GOT3 (cell line): ENCODE measurements at places on chromosomes 2 and 18.

DNA sequence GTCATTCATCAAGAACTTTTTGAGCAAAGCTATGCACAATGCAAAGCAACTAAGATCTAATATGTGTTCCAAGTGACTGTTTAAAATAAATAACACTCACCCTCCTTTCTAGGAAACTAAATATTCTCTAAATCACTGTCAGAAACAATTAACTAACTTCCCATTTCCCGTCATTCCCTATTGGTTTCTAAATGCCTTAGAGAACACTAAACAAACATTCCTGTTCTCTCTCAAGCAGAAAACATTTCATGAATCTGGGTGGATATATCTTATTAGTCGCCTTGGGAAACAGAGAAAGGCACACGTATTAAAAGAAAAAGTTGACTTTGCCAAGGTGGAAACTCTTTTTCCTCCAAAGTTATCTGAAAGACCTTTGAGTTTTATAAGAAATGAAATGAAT is 735.2 kb downstream of the MBD2 start:
- no peak for DNase-seq

GRCh38 chr2:191789796-191790195 is 57.1 kb downstream of the CAVIN2 start:
- DNase-seq: no peak

DNA sequence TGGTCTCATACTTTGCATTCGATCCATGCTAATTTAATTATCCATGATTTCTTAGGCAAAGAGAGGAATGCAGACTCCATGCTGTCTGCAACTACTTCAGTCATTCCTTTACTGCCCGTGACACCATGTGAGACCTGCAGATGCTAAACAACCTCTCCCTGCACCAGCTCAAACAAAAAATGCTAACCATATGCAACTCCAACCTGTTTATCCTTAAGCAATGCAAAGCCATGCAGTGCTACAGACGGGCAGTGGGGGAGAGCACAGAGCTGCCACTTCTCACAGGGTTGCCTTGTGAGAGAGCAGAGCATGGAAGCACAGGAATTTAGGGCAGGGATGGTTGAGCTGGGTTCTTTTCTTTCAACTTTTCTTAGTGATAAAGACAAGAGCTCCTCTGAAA is 74.9 kb upstream of the KLHL14 start:
- no peak for DNase-seq

DNA sequence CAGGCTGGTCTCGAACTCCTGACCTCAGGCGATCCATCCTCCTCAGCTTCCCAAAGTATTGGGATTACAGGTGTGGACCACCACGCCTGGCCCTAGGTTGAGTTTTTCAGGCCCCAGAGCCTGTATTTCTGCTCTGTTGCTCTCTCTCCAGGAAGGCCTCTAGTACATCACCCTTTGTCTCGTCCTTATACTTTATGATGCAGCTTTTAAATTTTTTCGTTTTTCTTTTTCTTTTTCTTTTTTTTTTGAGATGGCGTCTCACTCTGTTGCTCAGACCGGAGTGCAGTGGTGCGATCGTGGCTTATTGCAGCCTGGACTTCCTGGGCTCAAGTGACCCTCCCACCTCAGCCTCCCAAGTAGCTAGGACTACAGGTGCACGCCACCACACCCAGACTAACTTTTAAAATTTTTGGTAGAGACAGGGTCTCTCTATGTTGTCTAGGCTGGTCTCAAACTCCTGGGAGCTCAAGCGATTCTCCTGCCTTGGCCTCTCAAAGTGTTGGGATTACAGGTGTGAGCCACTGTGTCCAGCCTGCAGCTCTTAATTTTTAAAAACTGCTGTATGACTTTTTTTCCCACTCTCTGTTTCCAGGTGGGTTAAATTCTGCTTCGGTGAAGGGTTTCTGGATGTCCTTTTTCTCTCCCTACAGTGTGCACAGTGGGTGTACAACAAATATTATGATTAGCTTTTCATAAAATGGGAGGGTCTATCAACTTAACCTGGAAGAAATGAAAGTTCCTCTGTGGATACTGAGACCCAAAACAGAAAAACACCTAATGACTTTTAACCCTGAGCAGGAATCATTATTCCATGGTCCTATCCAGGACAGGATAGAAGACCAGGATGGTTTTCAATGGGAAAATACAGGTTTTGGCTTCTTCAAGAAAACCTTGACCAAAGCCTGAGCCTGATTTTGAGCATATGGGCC is 47.9 kb downstream of the DDX1 start:
- DNase-seq: no peak

- no peak for DNase-seq
Measured at GRCh38 chr18:371609-371982, 103.7 kb upstream of the THOC1 start.

DNA sequence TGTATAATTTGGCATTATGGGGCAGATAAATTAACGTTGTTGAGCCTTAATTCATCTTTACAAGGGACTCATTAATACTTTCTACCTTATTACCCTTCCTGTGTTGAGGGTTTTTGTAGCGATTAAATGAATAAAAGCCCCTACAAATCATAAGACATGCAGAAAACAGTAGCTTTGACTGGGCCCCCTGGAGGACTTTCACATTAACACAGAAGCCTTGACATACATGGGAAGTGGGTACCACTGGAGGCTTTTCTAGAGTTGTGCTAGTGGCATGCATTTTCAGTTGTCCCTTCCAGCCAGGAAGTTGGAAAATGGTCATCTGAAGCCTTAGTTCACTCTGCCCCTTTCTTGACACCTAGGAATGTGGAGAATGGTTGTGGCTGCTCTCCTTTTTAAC is 30.2 kb downstream of the MTA3 start:
- no peak for DNase-seq

DNA sequence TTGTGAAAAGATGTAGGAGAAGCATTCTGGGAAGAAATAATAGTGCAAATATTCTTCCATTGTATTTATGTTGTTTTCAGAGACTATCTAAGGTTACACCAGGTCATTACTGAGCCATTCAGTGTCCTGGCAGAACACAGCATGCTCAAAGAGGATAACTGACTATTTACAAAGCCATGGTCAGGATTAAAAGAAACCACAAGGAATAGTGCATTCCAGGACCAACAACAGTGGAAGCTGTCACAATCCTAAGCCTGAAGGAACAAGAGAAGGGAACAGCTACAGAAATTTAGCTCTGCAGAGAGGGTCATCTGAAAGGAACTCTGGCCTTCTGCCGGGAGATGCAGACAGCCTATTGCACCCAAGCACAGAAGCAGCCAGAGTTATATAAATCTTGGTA is 116.7 kb downstream of the DSC3 start:
- DNase-seq: no peak

DNA sequence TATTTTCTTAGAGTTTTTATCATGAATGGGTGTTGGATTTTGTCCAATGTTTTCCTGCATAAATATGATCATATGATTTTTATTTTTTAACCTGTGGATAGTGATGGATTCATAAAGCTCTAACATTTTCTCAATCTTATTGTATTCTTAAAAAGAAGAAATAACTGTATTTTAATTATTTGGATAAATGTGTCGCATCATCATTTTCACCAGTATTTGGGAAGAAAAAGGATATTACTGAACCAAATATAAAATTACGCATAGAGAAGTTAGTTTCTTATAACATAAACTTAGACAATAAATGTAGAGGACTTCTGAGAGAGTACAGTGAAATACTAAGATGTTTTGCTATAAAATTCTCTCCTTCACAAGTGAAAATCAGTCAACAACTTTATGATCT is 126.0 kb upstream of the CHST9 start:
- no peak for DNase-seq

DNA sequence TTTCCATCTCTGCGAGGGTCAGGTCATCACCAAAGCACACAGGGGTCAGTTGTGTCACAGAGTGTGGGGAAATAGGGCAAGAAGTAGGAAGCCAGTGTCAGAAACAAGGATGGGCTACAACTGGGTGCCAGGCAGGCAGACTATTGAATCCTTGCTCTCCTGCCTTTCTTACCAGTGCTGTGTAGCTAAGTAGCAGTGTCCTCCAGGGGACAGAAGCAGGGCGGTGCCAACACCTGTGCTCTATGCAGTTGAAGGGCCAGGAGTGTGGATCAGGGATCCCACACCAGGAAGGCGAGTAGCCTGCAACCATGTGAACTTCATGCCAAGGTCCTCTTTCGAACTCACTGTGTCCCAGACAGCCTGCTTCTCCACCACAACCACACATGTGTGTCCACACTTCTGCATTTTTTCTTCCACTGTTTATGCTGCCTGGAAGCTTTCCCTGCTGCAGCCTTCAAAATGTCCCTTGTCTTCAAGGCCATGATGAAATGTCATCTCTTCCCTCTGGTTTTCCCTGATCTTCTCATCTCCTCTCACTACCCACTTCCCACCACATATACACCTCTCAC is 25.4 kb upstream of the REG3G start:
- DNase-seq: no peak

- no peak for DNase-seq
Measured at GRCh38 chr2:9991221-9991620, 39.7 kb downstream of the GRHL1 start.

DNA sequence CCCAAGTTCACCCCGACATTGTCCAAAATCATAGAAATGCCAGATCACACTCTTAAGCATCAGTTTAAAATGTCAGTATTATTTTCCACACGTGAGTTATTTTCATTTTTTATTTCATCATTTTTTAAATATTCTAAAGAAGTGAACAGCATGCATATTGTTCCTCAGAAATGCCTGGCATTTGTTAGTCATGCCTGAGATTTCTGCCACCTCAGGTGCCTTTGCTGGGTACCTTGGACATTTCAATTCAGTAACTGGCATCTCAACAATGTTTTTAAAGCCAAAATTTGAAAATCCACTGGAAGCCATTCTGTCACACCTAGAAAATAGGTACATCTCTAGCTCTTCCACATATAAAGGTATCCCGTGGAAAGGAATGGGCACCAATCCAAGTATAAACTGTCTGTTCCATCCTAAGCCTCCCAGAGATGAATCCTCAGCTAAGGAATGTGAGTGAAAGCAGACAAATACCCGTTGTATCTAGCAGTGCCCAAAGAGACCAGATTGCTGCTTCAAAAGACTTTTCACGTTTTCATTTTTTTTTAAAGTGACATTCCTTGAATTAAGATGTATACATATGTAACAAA is 159.8 kb downstream of the ZNF385B start:
- no peak for DNase-seq

GRCh38 chr2:9618410-9618809 is 12.4 kb downstream of the YWHAQ start:
- no peak for DNase-seq

DNA sequence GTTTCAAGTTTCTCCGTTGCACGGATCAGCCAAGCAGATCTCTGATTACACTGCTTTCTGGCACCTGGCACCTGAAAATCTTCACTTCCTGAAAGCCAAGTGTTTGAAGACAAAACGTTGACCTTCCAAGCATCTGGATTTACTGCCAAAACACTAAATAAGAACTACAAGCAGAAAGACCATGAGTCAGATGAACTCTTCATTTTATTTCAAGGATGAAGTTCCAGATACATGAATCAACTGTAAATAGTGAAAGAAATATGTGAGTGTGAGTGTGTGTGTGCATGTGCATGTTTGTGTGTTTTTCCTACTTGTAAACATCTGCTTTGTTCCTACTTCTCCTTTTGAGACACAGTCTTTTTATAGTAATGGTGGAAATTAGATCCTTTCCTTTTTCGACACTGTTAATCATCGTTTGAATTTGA is 60.0 kb upstream of the DTNA start:
- DNase-seq: no peak
